ENCODE measurements at places on chromosomes 6 and 20.
A peak's percentile ranks its signal among the peaks of the same experiment; 100 is the strongest.

GRCh38 chr6:143515061-143515760 is 3.7 kb upstream of the FUCA2 start:
- DNase-seq = no peak

DNA sequence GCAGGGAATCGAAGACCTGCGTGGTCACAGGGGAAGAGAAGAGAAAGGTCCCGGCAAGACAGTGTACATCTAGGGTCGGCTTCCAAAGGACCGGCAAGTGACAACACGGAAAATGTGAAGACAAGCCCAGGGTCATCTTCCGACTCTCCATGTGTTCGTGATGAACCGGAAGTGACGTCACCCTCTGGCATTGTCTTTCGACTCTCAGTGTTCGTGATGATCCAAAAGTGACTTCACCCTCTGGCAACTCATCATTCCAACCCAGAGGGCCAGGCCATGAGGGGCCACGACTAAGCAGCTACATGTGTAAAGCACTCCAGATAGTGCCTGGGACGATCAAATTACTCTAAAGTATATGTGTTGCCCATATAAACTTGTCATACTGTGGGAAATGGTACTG is 290.8 kb downstream of the THBS2 start:
- DNase-seq = no peak

- DNase-seq = no peak
These were observed 180.9 kb downstream of the PHF3 start for GRCh38 chr6:63816401-63816981.

DNA sequence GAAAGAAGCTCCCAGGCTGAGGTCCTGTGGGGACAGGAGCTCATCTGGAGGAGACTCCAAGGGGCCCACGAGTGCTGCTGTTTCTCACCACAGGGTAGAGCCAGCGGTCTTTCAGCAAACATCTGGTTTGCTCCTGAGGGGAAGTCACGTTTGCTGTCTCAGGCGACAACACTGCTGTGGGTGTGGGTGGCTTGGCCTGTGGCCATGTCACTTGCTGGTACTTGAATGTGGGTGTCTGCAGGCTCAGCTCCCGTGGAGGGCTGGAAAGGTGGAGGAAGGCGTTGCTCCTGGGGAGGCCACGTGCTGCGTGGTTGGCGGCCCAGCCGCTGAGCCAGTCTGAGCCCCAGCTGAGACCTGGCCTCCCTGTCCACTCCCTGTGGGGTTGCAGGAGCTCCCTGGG is 52.8 kb upstream of the MPC1 start:
- DNase-seq = no peak

GRCh38 chr6:9398071-9398766 is 962.9 kb upstream of the SLC35B3 start:
- no peak for DNase-seq

GRCh38 chr6:67896476-67896875 is 738.6 kb upstream of the ADGRB3 start:
- no peak for DNase-seq

- DNase-seq = peak; percentile 93
These were observed at the start of the genes CAGE1 and RIOK1 for GRCh38 chr6:7389451-7390225. CAGE1 (minus strand) TSS chr6:7389742; CDS start chr6:7387173, 2,569 bp downstream. RIOK1 (plus strand) TSS chr6:7389808; CDS start chr6:7390003, 195 bp downstream.

DNA sequence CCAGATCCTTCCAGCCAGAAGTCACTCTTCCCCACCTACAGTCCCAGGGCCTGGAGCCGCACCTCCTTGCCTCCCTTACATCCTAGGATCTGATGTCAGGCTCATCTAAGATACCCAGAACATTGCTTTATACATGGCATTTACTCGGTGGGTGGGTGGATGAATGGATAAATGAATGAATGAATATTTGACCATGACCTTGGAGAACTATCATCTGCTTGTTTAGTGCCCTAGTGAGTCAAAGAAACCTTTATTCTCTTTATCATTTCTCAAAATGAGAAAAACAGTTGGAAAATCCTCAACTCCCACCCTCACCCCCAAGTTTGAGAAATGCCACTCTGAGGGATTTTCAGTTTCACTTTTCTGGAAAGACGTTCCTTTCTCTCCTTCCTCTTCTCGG is 56.0 kb downstream of the DAAM2 start:
- DNase-seq = no peak

- DNase-seq = no peak
These were observed 25.3 kb downstream of the RBCK1 start for GRCh38 chr20:433300-433975.

- DNase-seq = peak; percentile 9
These were observed 40.3 kb upstream of the XRN2 start for GRCh38 chr20:21262812-21263211.

DNA sequence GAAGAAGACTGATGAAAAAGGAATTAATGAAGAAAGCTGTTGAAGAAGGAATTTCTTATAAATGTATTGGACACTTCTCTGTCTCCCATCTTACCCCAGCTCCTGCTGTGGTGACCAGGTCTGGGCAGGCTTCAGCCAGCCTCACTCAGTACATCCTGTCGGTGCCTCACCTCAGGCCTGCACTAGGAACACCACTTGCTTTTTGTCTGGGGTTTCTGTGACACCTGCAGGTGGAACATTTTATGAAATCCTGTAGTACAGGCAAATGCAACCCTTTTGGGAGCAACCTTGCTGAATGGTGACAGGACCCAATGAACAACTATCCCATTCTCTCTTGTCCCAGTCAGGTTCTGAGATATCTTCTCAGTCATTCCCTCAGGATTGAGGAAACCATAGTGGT is 129.7 kb downstream of the PRDM13 start:
- DNase-seq = no peak

GRCh38 chr20:60283281-60283680 is 325.1 kb downstream of the CDH26 start:
- DNase-seq = no peak

GRCh38 chr20:652615-653109 is 338 bp downstream of the SRXN1 start:
- DNase-seq = no peak

DNA sequence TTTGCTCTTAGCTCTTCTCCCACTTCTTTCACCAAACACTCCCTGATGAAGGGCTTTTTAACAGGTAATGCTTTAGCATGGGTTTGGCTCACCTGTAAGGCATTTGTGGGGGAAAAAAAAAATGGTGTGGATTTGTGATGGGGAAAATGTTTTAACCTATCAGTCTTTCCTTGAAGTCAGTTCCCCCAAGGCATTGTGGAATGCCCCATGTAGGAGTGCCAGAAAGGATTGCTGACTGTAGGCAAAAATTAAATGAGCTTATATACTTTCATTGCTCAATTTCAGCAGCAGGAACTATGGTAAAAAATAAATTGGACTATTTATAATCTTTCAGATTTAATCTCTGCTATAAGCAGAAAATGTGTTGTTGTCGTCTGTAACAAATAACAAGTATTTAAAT is 10.6 kb upstream of the SASH1 start:
- no peak for DNase-seq

- no peak for DNase-seq
These were observed 39.8 kb upstream of the CDYL start for GRCh38 chr6:4736371-4736873.

- no peak for DNase-seq
These were observed 259.1 kb downstream of the ARID1B start for GRCh38 chr6:157036245-157036711.

- DNase-seq = no peak
These were observed 56.4 kb downstream of the RIOK1 start for GRCh38 chr6:7445885-7446461.
